ENCODE measurements at places on chromosomes 12 and 14.
A peak's percentile ranks its signal among the peaks of the same experiment; 100 is the strongest.

DNA sequence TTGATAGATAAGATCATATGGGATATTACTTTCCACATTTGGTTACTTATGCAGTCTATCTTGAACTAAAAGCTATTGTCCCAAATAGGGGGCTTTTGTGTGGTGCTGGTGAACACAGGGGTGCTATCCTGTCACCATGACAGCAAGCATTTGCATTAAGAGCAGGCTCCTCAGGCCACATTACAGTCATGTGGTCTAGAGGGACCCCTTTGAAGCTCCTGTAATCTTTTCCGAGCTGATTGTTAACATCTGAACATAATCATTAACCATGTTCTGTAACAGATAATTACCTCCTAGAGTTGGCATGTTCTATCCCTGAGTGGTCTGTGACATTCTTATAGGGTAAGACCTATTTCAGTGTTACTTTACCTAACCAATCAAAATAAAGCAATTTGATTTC is 178.8 kb downstream of the KTN1 start:
- ATAC-seq: peak; percentile 53

- ATAC-seq: peak; percentile 88
Observed at GRCh38 chr12:110639336-110640141, 25.6 kb downstream of the TCTN1 start.

- no peak for ATAC-seq
Observed at GRCh38 chr12:109740694-109741245, 27.1 kb downstream of the FAM222A start.

GRCh38 chr12:127280393-127281275 is 986.3 kb upstream of the TMEM132C start:
- ATAC-seq: no peak

Data from motor neuron (in vitro differentiated cells).